Bone marrow (tissue), 2 donors: ENCODE measurements at places on chromosomes 2 and 18.

DNA sequence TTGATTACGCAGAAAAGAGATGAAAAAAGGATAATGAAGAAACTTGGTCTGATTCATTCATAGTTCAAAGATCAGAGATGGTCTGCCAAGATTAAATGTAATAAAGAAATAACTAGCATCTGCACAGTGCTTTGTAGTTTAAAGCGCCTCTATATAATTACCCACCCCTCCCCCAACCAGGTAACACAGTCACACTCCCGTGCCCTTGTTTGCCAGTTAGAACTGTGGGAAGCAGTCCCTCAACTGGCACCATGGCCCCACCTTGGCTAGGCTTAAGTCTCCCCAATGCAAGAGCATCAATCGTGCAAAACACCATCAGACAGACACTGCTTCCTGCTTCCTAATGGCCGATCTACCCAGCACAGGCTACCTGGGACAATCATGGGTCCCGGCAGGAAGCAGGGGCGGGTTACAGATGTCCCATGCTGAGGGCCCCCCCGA is 11.6 kb downstream of the ADCY3 start:
- no peak for DNase-seq

- DNase-seq, result no peak
These were observed 75.2 kb downstream of the MAP2 start for GRCh38 chr2:209499069-209499468.

GRCh38 chr2:106853631-106854030 is 32.3 kb downstream of the ST6GAL2 start:
- no peak for DNase-seq

- no peak for DNase-seq
These were observed 13.0 kb upstream of the DGKD start for GRCh38 chr2:233341296-233341695.

GRCh38 chr18:65922103-65922502 is 171.3 kb downstream of the CDH7 start:
- no peak for DNase-seq

DNA sequence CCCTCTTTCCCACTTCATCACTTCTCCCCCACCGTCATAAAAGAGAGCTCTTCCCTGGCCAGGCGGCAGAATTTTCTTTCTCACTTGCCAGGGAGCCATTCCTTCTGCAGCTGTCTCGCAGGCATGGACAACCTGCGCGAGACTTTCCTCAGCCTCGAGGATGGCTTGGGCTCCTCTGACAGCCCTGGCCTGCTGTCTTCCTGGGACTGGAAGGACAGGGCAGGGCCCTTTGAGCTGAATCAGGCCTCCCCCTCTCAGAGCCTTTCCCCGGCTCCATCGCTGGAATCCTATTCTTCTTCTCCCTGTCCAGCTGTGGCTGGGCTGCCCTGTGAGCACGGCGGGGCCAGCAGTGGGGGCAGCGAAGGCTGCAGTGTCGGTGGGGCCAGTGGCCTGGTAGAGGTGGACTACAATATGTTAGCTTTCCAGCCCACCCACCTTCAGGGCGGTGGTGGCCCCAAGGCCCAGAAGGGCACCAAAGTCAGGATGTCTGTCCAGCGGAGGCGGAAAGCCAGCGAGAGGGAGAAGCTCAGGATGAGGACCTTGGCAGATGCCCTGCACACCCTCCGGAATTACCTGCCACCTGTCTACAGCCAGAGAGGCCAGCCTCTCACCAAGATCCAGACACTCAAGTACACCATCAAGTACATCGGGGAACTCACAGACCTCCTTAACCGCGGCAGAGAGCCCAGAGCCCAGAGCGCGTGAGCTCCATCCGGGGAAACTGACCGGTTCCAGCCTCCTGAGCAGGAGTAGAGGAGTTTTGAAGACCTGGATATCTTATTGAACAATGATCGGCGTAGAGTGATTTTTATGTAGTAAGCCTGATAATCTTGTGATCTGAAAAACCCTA is at the start of gene MSGN1:
Gene MSGN1, plus strand, starts transcription at position 65 of the 850 bp plus-strand sequence. Its CDS starts 59 bp downstream, at position 124.
- no peak for DNase-seq

GRCh38 chr2:196511258-196512168 is 128.0 kb upstream of the CCDC150 start:
- no peak for DNase-seq

DNA sequence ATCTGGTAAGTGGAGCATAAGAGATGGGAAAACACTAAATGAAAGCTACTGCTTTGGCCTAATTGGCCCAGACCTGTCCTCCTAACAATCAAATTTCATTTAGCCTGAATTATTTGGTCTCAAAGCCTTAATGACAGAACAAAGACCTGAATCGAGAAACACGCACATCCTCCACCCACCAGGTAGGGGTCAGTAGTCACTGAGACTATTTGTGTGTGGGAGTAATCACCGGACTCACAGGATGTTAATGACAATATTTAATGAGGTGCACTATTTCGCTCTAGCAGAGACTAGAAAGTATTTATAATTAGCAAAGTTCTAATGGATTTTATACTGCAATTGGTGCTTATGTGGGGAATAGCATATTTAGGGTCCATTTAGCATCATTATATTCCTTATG is 68.1 kb downstream of the RBM43 start:
- DNase-seq, result no peak

DNA sequence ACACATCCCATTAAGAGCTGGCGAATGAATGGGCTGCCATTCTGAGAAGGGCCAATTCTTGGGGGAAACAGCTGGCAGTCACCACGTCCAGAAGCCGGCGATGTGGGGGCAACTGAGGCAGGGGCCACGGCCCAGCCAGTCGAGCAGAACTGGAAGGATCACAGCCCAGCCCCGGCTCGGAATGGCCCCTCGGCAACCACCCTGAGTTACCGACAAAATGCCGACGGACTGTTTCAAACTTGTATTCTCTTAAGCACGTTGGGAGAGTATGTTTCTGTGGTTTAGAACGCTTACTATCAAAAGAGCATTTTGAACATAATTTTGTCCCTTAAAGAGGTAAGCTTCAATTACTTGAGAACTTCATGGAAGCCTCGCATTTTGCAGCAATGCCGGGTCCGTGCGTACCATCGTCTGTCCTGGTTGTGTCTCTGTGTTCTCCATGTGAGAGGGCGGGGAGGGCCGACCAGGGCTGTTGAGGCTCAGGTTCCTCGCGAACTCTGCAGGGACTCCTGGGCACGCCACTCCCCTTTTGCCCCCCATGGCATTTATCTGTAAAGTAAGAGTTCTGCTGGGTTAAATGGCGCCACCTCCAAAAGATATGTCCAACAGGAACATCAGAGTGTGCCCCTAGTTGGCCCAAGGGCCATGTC is 155.9 kb downstream of the TWIST2 start:
- DNase-seq, result no peak

- no peak for DNase-seq
These were observed 14.1 kb upstream of the CHRNA1 start for GRCh38 chr2:174778085-174778981.

DNA sequence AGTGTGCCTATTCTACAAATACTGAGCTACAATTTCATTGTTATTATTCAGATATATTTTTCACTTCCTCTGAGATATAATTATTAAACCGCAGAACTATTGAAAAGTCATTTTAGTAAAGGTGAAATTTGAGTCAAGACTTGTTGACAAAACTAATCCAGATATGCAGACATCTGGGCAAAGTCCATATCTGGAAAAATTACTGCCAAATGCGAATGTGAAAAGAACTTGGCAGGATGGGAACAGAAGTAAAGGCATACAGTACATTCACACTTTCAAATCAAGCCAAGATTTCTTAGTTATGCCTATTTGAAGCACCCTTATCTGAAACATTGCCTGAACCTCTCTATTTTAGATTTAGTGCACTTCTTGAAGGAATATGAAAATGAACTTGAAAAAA is 923.6 kb downstream of the CCDC85A start:
- no peak for DNase-seq

DNA sequence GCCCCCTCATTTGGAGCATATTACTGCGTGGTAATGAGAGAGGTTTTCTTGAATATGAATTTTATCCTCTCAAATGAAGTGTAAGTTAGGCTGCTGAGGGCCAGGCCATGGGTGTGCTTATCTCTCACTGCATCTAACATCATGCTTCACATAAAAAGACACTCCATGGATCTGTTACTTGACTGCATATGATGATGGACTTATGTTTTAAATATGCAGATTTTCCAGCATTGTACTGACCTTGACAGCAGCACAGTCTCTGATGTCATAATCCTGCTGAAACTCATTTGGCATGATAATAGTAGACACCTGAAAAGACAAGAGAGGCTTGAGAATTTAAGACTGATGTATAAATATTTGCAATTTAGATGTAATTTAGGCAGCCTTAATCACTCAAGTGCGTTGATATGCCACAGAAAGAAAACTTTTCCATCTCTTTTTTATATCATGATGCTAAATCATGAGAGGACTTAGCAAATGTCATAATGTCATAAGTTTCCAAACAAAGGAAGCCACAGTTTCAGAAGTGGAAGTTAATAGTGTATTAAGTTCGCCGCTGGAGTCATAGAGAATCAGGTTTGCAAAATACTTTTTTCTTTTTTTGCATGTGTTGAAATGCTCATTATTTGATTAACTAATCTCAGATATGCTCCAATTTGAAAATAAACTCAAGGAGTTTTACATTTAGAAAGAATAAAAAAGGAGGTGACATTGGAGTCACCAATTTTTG is 62.7 kb upstream of the CD302 start:
- no peak for DNase-seq

- DNase-seq, result no peak
These were observed 123.5 kb upstream of the EML6 start for GRCh38 chr2:54599914-54600313.

GRCh38 chr2:108958002-108958401 is 31.0 kb downstream of the EDAR start:
- no peak for DNase-seq

GRCh38 chr18:24055878-24056277 is 41.3 kb downstream of the TTC39C start:
- DNase-seq, result no peak

- no peak for DNase-seq
These were observed 3.6 kb downstream of the KLF11 start for GRCh38 chr2:10046931-10047330.

- no peak for DNase-seq
These were observed 33.4 kb upstream of the PPP4R1 start for GRCh38 chr18:9647496-9648323.

GRCh38 chr18:4765401-4765800 is 310.3 kb upstream of the DLGAP1 start:
- no peak for DNase-seq

DNA sequence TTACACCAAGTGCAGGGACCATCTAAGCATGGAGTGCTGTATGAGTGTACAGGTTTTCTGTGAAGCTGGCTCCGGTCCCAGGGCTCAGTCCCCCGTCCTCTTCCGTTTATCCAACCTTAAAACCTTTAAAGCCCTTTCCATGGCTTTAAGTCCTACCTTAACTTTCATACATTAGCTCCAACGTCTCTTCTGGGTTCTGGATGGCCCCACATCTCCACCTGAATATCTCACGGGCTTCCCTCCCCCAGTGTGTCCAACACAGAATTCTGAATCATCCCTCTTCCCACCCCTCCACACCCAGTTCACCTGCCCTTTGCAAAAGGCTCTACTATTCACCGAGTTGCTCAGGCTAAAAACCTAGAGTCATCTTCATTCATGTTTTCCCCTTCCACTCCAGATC is 12.8 kb downstream of the ARHGAP25 start:
- DNase-seq, result no peak

- no peak for DNase-seq
These were observed 147.3 kb upstream of the SLC14A2 start for GRCh38 chr18:45467945-45468344.

- no peak for DNase-seq
These were observed 370.4 kb downstream of the MTX2 start for GRCh38 chr2:176639671-176640070.

- DNase-seq, result no peak
These were observed 34.8 kb upstream of the TMEM177 start for GRCh38 chr2:119644186-119644585.

DNA sequence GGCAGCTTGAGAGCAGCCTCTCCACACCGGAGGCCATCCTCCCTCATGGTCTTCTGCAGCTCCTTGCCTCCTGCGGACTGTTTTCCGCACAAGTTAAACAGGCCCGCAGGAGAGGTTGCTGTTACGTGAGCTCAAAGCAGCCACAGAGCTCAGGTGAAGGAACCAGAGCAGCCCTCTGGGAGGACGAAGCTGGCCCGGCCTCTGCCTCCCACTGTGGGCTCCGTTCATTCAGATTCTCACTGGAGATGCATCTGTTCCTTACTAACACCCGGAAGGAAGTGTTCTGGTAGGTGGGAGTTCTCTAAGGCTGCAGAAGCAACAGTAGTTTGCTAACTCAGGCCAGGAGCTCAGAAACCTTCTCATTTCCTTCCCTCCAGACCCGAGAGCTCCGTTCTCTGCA is 10.9 kb downstream of the DIPK1C start:
- no peak for DNase-seq

GRCh38 chr18:25454270-25454659 is 102.3 kb upstream of the ZNF521 start:
- DNase-seq, result no peak

DNA sequence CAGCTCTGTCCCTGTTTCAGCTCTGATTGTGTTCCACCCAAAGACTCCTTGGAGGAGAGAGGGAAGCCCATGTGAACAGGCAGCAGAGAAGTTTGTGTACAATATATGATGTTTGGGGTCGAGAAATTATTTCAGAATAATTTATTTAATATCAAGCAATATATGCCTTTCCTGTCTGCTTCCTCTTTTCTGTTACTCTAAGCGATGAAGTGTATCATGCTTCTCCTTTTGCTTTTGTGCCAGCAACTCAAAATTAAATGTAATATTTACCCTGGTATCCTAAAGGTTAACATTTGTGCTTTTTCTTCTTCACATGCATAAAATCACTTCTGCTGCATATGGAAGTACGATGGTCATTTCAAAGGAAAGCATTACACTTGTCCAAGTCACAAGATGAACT is 2.4 kb upstream of the NTSR2 start:
- DNase-seq, result no peak

GRCh38 chr2:41937921-41938708 is 109.7 kb upstream of the PKDCC start:
- DNase-seq, result no peak

GRCh38 chr18:59669872-59670657 is 27.2 kb downstream of the CCBE1 start:
- no peak for DNase-seq

DNA sequence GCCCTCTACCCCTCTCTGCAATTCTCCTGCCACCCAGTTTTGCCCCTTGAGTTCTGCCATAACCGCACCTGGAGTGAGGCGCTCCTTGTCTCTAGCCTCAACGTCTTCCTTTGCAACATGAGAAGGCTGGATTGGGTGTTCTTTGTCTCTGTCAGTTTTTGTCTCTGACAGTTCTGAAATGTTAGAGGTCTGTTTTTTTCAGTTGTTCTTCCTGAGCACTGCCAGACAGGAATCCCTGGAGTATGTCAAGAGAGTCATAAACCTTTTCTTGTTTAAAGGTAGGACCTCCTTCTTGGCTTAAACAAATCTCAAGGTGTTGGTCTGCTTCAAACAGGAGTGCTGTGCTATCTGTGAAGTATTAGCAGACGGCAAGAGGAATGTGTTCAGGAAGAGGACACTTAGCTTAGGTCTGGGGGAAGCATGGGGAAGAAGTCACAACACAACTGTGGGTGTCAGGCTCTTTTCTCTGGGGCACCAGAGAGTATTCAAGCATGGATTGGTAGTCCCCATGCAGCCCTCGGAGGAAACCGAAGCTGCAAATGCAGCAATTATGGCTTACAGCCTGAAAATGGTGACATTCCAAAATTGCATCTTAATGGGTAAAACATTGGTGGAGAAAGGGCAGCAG is 32.3 kb downstream of the AFF3 start:
- DNase-seq, result no peak
